Inflammatory macrophage (primary cell): ENCODE measurements at places on chromosomes 11 and 22.
A peak's percentile ranks its signal among the peaks of the same experiment; 100 is the strongest.

- no peak for DNase-seq
These were observed 4.0 kb downstream of the LINC01488 start for GRCh38 chr11:69485337-69486041.

DNA sequence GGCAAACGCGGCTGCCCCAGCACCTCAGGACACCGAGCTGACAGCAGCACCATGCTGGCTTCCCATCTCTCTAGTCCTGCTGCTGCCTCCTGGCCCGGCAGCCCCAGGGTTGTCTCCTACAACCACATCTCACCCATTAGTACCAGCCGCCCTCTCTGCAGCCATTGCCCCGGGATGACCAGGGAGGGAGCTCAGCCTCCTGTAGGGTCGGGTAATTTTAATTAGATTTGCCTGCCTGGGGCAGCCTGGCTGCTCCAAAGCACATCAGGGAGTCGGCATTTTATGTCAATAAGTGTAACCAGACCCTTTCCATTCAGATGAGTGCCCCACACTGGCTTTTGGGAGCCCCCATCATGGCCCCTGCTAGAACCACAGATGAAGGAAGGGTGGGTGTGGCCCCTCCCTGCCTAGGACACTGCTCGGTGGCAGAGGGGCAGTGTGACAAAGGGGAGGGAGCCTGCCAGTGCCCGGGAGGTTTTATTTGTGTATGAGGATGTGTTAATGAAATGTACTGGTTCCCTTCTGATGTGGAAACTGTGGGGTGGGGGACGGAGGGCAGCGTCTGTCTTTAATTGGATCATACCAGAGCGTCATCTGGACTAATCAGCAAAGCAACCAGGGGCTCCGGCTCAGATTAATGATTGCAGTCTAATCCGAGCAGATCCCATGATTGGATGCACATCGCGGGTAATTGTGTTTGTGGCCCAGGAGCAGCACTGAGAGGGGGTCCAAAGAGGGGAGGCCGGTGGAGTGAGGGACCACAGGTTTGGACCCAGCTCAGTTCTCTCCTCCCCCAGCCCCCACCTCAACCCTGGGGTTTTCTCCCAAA, 125.3 kb downstream of the FEZ1 start:
- DNase-seq: no peak

GRCh38 chr11:72591785-72592502, 82.3 kb downstream of the PDE2A start:
- no peak for DNase-seq

- DNase-seq: no peak
These were observed 5.1 kb downstream of the FZD4 start for GRCh38 chr11:86949995-86950660.

- no peak for DNase-seq
These were observed 190.3 kb upstream of the ZC3H12C start for GRCh38 chr11:109902764-109903433.

GRCh38 chr11:72393303-72393702, 41.0 kb downstream of the CLPB start:
- no peak for DNase-seq

- no peak for DNase-seq
These were observed 30.4 kb upstream of the SYT7 start for GRCh38 chr11:61611309-61611708.

DNA sequence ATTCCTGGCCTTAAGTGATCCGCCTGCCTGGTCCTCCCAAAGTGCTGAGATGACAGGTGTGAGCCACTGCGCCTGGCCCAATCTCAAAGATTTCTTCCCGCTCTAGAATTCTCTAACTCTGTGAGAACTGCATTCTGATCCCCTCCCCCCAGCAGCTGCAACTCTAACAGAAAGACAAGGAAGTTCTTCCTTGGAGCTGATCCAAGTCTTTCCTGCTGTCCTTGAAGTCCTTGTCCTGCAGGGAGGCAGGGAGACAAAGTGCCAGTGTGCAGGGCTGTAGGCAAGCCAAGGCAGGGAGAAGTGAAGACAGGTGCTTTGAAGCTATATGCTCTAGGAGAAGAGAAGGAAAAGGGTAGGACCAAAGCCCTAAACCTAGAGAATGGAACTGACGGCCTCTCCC, 9.5 kb upstream of the GGA1 start:
- no peak for DNase-seq

GRCh38 chr11:12695221-12695794, 21.1 kb downstream of the TEAD1 start:
- no peak for DNase-seq

DNA sequence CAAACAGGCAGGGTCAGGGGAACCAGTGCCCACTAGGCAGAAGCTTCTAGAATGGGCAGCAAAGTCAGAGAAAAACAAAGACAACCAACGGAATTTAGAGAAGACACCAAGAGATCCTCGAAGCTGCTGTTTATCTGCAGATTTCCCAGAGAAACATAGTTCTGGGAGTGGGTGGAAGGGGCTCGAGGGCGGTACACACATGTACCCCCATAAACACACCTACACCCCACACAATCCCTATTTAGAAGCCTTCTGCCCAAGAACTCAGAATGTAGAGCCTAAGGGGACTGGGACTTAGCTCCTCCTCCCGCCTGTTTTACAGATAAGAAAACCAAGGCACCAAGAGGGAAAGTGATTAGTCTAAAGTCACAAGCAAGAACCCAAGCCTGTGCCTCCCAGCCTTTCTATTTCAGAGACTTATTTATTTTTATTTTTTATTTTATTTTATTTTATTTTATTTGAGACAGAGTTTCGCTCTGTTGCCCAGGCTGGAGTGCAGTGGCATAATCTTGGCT, 6.4 kb downstream of the NPTXR start:
- DNase-seq: no peak

DNA sequence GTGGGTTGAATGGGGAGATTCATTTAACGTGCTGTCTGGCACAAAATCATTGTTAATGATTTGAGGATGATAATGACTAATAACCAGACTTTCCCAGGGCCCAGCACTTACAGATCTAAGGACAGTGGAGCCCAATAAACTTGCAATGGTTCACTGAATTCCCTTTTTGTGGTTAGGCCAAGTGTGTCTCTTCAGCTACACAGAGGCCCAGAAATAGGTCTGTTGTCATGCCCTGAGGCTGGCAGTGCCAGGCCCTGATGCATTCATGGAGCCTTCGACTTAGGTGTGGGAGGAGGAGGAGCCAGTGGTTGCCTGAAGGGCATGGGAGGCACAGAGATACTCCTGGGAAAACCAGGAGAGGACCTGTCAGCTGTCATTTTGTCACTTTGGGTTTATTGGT, 56.1 kb downstream of the KIAA1671 start:
- no peak for DNase-seq

DNA sequence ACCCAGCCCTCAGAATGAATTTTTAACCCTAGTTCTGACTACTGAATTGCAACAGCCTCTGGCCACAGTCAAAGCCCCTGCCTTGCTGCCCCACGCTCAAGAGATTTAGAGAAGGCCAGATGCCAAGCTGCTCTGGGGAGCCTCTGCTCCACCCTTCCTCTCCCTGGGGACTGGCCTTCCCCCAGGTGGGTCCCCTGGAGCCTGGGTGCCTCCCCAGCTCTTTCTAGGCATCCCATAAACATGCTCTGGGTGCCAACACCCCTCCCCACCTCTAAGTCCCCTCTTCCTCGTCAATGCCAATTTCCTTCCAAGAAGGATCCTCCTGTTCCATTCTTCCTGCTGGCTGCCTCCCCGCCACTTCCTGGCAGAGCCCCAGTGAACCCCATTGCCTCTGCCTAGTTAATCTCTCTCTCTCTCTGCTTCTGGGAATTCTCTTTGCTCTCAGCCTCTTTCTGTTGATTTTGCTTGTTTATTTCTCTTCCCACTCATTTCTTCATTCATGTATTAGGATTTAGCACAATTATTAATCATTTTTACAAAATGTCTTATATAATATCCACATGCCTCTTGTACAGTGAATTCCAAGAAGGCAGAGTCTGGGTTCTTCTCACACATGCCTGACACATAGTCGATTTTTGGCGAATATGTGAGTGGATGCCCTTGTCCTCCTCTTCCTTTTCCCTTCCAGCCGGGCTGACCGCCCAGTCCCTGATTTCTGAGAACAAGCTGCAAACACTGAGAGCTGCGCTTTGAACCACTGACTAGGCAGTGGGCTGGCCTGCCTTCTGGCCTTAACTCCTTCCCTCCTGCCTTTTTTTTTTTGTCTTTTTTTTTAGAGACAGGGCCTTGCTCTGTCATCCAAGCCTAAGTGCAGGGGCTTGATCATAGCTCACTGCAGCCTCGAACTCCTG, 17.5 kb downstream of the UQCR10 start:
- no peak for DNase-seq

DNA sequence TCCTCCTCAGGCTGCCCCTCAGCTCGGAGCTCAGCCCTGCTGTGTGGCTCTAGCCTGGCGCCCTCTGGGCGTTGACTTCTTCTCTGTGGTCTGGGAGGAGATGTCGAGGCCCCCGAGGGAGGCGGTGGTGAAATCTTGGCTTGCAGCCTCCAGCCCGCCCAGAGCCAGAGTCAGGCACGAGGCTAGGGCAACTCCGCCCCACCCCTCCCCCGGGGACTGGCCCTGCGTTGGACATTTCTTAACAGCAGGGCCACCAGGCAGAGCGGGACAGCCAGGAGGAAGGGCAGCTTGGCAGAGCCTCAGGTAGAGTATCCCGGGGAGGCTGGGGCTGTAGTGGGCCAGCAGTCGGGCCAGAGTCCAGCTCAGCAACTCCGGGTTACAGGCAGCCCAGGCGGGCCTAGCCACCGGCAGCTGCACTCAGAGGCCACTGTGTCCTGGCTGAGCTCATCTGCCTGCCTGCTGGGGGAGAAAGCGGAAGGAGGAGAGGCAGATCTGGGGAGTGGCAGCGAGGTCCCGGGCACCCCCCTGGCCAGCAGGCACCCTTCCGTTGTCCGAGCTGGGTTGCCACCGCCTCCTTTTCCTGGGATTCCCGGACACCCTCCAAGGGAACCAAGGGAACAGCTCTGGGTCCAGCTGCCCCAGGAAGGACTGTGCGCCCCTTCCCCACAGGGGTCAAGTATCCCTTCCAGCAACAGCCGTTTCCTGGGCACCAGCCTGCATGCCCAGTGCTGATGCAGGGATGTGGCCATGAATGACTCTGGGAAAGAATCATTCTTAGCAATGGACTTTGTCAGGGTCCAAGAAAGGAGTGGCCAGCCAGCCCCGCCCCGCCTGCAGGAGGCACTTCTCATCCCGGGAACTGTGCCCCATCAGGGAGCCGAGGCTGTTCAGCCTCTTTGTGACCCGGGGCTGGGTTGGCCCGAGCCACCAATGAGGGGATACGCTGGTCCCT, at the start of gene ALDH3B1:
Gene ALDH3B1, plus strand, starts transcription at position 238 of the 952 bp plus-strand sequence. CDS start 4,971 bp downstream, outside the sequence.
- peak; percentile 98 for DNase-seq

GRCh38 chr22:19719488-19720021, 3.8 kb upstream of the GP1BB start:
- DNase-seq: no peak
